ENCODE measurements at places on chromosomes 3 and 15.

DNA sequence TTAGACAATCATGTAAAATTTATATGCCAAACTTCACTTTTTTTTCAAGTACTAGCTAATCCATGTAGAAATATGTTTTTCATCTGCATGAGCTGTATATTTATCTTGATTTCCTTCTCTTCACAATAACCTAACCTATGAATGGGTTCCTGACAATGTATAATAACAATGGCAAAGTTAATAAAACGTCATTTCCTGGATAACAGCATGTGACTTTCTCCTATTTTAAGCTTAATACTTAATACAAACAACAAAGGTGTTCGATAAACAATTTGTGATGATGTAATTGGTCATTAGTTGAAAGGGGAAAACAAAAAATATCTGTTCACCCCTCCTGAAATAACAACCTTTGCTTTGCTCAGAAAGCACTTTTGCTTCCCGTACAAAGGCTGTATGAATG is 20.4 kb downstream of the CD200 start:
- no peak for DNase-seq

DNA sequence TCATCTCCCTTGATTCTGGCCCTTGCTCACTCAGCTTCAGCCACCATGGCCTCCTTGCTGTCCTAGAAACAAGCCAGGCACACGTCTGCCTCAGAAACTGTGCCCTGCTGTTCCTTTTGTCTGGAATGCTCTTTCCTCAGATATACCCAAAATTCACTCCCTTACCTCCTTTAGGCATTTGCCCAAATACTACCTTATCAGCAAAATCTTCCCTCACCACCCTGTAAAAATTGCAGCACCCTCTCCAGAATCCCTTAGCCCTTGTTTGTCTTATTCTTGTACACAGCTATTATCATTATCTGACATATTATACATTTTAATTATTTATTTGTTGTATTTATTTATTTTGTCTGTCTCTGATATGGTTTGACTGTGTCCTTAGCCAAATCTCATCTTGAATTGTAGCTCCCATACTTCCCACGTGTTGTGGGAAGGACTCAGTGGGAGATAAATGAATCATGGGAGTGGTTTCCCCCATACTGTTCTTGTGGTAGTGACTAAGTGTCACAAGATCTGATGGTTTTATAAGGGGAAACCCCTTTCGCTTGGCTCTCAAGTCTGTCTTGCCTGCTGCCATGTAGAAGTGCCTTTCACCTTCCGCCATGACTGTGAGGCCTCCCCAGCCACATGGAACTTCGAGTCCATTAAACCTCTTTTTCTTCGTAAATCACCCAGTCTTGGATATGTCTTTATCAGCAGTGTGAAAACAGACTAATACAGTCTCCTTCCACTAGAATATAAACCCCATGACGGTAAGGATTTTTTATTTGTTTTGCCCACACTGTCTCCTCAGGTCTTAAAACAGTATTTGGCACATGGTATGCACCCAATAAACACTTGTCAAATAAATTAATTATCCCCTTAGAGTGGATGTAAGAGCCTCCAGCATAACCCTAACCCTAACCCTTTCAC is 60.0 kb upstream of the STT3B start:
- DNase-seq = no peak

DNA sequence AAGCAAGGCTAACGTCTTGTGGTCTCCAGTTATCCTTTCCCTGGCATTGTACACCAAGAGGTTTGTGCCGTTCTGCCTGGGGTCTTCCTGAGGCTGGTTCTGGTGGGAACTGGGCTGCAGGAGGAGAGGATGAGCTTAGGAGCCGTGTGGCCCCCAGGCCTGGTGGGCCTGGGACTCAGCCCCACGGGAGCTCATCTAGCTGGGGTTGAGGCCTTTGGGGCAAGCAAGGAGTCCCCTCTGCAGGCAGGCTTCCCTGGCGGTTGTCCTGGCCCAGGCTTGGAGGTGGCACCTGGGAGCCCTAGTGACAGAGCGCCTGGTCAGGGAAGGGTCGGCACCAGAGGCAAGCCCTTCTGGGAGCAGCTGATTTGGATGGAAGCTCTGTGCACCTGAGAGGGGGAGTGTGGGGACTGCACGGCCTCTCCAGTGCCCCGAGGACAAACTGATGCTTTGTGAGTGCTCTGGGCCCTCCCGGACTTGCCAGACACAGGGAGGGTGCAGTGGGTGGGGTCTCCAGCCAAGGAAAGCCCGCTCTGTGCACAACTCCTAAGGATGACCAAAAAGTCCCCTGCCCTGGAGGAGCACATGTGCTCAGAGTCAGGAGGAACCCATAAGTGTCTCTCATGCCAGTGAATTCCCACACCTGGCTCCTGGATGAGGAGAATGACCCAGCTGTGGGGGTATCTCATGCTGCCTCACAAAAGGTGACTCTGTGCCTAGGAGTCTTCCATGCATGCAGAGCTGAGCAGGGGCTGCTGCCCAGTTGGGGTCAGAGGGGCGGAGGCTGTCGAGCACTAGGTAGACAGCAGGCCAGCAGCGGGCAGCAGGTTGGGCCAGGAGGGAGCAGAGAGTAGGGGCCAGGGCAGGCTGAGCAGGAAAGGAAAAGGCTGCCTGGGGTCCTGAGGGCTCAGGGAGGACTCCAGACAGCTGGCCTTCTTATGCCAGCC is 2.7 kb downstream of the PAK6 start:
- DNase-seq = no peak

DNA sequence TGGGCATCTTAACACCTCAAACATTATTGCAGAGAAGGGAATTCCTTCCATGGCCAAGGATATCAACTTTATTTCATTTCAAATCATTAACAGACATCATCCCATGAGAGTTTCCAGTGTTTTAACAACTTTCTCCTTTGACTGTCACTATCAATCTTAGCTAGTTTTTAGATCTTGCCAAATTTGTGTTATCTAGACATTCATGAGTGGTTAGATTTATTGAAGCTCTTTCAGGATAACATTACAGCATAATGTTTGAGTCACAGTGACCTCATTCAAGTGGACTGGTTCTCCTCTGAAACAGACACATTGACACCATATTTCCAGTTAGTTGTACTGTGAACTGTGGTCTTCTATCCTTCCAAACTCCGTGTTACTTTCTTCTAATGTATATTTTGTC is 8.6 kb upstream of the TNFAIP8L3 start:
- no peak for DNase-seq

- DNase-seq = no peak
These were observed 67.9 kb upstream of the OCA2 start for GRCh38 chr15:28167042-28167441.

- DNase-seq = no peak
These were observed 64.2 kb downstream of the LIPC start for GRCh38 chr15:58495891-58496408.

All from GM13976 (cell line).